Activated gamma-delta T cell (primary cell): ENCODE measurements at places on chromosomes 4 and X.
A peak's percentile ranks its signal among the peaks of the same experiment; 100 is the strongest.

DNA sequence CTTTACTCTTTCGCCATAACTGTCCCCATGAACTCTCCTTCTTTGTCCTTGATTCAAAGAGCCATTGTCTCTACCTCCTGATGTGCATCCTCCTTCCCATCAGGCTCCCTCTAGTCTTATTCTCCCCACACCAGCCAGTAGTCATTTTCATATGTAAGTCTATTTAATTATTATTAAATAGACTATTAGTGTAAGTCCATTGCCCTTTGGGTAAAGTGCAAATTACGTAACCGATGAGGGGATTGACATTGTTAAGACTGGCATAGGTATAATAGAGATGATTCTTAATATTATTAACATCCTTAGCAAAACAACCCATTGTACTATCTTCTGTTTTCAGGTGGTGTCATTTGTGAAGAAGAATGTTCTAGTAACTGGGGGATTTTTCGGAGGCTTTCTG lies 16.7 kb downstream of the CMC4 start:
- DNase-seq, result no peak

DNA sequence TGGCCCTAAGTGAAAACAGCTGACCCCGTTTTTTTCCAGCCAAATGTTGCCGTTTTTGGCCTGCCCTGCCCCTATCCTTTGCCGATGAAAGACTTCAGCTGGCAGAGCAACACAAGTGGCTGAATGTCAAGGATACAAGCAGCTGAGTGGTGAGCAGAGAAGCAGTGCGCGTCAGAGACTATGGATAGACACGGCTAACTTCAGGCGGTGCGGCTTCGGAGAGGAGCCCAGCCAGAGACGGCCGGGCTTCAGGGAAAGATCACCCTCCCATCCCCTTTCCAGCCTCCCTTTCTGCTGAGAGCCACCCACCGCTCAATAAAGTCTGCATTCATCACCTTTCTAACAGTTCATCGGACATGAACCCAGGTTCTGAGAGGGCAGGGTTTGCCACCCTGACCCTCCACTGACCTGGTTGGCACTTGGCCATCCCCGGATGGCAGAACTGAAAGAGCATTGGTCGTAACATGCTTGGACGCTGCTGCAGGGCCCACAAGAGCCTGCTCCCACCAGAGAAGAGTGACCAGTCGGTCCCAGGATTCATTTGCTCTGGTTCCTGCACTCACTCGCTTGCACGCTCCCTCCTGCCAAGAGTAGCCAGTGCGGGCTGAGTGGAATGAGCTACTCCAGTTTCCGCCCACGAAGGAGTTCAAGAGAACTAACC lies 125.8 kb downstream of the PPEF1 start:
- no peak for DNase-seq

- DNase-seq, result no peak
Observed at GRCh38 chrX:36568946-36569345, 439.2 kb upstream of the FAM47C start.

GRCh38 chr4:16169490-16169889 lies 56.8 kb downstream of the TAPT1 start:
- DNase-seq, result no peak

- DNase-seq, result no peak
Observed at GRCh38 chr4:38675146-38676121, 11.4 kb downstream of the KLF3 start.

GRCh38 chrX:134753718-134754008 lies 95.4 kb upstream of the PLAC1 start:
- no peak for DNase-seq

- DNase-seq, result no peak
Observed at GRCh38 chrX:147602176-147602696, 309.5 kb upstream of the FMR1 start.

- DNase-seq, result peak; percentile 57
Observed at GRCh38 chr4:15003401-15003890, 1.2 kb downstream of the CPEB2 start.

- no peak for DNase-seq
Observed at GRCh38 chr4:108360754-108361445, 192.2 kb upstream of the LEF1 start.

GRCh38 chr4:157115613-157116335 lies 39.8 kb downstream of the GLRB start:
- DNase-seq, result no peak

DNA sequence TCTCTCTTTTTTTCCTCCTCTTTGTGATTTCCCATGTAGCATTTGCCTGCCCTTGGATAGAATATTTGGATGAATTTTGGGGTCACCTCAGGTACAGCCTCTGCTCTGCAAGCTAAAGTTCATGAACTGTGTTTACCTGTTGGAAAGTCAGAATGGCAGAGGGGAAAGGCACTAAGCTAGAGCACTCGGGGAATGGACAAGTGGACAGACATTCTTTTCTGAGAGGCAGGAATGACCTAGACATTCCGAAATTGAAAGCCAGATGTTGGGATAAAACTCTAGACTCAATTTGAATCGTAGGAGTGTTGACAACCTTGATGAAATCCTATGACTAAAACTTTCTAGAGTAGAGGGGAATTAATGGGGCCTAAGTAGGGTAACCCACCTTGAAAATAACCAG lies 56.1 kb downstream of the LUZP4 start:
- DNase-seq, result no peak

DNA sequence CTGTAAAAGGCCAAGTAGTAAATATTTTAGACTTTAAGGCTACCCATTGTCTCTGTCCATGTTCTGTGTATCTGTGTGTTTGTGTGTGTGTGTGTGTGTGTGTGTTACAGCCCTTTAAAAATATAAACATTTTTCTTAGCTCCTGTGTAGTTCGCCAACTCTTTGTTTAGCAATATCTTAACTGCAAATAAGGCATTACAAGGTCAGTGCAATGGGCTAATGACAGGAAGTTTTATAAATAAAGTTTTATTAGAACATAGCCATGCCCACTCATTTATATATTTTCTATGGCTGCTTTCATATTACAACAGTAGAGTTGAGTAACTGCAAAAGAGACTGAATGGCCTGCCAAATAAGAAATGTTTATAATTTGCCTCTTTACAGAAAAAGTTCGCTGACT lies 5.9 kb upstream of the SLC7A11 start:
- no peak for DNase-seq

GRCh38 chr4:145580906-145581305 lies 38.3 kb upstream of the MMAA start:
- no peak for DNase-seq

DNA sequence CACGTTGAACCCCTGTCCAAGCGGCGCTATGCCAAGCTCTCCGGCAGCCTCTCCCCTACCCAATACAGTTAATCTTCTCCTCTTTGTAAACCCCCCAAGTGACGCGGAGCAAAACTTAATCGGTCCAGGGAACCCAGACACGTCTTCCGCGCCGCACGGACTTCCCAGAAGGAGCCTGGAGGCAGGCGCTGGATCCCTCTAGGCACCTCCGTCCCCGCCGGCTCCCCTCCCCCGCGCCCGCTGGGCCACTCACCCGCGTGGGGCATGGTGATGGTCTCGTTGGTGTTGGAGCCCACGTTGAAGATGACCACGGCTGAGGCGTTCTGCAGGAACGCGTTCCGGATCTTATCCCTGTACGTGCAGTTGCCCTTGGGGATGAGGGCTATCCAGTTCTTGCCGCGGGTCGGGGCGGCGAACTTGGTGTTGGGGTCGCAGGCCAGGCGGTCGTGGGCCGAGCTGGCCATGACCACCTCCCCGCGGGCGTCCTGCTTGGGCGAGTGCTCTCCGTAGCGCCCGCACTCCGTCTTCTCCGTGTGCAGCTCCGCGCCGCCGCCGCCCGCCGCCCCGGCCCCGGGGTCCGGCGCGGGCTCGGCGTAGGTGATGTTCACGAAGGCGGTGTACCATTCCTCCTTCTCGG lies 1.1 kb downstream of the RNF150 start:
- peak; percentile 8 for DNase-seq

- DNase-seq, result no peak
Observed at GRCh38 chr4:146522869-146523205, 1.1 kb upstream of the SLC10A7 start.

- no peak for DNase-seq
Observed at GRCh38 chr4:86896596-86896995, 4.4 kb upstream of the C4orf36 start.

- DNase-seq, result no peak
Observed at GRCh38 chrX:143853488-143853887, 30.4 kb upstream of the UBE2NL start.

DNA sequence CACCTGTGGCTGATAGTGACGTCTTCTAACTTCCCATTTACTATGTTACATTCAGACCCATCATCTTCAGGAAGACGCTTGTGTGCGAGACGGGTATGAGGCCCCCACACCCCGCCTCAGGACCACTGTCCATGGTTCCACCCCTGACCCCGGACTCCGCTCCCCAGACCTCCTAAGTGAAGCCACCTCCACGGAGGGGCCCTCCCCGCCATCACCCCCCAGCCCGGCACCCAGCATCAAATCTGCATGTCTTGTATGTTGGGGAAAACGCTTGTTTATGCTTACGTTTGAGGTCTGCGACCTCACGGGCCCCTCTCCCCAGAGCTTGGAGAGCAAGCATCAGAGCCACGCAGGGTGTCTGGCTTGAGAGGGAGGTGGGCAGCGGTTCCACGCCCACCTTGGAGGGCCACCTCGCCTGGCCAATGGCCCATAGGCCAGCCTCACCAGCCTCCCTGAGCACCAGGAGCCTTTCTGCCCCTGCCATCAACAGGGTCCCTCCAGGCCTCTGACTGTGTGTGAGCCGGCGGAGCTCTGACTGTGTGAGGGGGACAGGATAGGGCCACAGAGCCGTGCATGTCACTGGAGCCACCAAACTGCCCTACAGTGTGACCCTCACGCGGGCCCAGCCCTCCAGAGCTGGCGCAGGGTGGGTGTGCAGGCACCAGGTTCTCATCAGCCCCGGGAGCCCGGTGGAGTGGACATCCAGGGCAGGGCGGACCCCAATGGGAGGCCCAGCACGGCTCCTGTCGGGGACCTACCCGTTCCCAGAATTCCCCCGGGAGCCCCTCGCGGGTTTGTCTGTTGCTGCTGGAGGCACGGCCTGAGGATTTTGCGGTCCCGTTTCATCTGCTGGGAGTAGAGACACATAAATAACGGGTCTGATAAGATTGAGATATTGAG lies 88.4 kb upstream of the NKX1-1 start:
- DNase-seq, result no peak

- DNase-seq, result no peak
Observed at GRCh38 chr4:173707658-173708419, 177.8 kb upstream of the HAND2 start.

- no peak for DNase-seq
Observed at GRCh38 chr4:137610960-137611359, 78.7 kb upstream of the PCDH18 start.

GRCh38 chrX:460116-460515 lies 73.4 kb upstream of the PPP2R3B start:
- DNase-seq, result no peak

DNA sequence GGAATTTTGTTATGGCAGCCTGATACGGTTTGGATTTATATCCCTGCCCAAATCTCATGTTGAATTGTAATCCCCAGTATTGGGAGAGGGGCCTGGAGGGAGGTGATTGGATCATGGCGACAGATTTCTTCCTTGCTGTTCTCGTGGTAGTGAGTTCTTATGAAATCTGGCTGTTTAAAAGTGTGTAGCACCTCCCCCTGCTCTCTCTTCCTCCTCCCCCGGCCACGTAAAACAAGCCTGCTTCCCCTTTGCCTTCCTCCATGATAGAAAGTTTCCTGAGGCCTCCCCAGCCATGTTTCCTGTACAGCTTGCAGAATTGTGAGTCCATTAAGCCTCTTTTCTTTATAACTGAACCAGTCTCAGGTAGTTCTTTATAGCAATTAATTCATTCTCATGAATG lies 37.9 kb downstream of the SUPT20HL2 start:
- no peak for DNase-seq

DNA sequence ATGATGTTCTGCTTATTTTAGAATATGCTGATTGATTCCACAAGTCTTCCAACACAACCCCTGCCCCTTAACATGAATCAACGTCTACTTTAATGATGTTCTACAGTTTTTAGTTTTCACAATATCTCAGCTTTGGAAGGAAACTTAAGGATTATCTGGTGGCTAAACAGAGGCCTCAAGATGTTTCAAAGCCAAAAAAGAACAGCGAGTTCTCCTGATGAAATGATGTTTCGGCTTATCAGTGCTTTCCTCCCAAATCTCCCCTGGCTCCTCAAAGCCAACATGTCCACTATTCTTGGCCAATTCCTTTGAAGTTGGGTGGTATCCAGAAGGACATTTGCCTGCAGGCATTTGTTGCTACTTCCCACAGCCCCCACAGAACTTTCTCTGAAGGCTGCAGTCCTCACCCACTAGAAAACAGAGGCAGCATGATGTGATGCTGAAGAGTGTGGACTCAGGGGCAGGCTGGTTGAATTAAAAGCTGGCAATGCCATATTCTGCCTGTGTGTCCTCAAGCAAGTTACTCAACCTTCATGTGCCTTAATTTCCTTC lies 87.3 kb downstream of the ADGRG4 start:
- no peak for DNase-seq

- no peak for DNase-seq
Observed at GRCh38 chr4:172169871-172170270, 356.7 kb downstream of the GALNTL6 start.

DNA sequence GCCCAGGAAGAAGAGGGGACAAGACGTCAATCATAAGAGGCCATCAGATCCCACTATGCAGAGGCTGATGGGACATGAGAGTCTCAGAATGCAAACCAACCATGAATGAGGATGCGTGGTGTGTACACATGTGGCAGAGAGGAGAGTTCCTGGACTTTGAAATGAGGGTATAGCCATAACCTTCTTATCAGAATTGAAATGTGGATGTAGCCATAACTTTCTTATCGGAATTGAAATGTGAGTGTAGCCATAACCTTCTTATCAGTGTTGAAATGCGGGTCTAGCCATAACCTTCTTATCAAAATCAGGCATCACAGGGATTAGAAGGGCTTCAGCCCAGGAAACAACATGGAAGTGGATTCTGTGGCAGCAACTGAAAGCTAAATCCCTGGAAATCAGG lies 415.5 kb upstream of the FAT1 start:
- no peak for DNase-seq

- no peak for DNase-seq
Observed at GRCh38 chr4:180560896-180561295, 1682.3 kb upstream of the TENM3 start.

DNA sequence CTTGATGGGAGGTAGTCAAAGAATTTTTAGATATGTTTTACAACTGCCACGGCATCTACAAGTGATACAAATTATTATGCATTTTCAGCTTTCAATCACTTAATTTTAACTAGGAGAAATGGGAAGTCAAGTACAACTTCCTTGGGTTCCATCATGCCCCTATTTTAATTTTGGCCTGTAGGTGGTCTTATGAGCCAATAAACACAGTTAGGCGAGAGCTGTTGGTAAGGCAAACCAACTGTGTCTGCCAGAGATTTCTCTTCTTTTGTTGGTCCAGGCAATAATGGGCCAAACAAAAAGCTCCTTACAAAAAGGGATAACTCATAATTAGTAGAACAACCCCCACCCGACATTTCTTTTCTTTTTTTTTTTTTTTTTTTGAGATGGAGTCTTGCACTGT lies 63.3 kb upstream of the ARX start:
- DNase-seq, result no peak

GRCh38 chr4:173446416-173446815 lies 47.5 kb upstream of the SCRG1 start:
- no peak for DNase-seq

DNA sequence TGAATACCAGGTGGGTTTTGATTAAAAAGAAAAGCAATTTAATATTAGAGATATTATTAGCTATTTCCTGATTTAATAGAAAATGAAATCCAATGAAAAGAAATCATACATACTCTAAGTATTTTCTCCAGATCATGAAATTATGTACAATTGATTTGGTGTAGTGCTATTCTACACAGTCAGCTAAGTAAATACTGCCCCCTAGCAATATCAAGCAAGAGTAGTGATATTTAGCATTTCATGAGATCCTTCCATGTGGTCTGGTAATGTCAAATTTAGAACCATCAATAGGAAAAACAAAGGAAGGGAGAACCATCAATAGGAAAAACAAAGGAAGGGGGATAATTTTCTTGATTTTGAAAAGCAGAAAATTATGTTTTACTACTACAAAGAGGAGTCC lies 114.6 kb downstream of the TBCK start:
- DNase-seq, result no peak
